CD4-positive, alpha-beta T cell treated with Interleukin-17A for 1 hour (primary cell): ENCODE measurements at places on chromosomes 2 and 18.

DNA sequence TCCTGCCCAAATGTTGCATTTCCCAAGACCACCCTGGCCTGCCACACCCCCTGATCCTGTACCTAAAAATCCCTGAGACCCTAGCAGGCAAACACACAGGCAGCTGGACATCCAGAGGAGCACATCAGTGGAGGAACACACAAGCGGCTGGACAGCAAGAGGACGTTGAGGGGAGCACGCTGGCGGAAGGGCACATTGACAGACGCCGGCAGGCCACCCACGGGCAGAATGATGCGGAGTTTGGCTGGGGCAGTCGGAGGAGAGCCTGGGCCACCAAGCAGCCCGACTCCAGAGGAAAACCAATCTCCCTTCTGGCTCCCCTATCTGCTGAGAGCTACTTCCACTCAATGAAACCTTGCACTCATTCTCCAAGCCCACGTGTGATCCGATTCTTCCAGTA lies 47.7 kb downstream of the EMX1 start:
- no peak for DNase-seq

- no peak for DNase-seq
Observed at GRCh38 chr2:230324503-230324902, 2.5 kb upstream of the SP140L start.

- DNase-seq = no peak
Observed at GRCh38 chr2:212539072-212539880, 674 bp upstream of the ERBB4 start.

- DNase-seq = no peak
Observed at GRCh38 chr2:205860885-205861284, 178.6 kb downstream of the NRP2 start.

DNA sequence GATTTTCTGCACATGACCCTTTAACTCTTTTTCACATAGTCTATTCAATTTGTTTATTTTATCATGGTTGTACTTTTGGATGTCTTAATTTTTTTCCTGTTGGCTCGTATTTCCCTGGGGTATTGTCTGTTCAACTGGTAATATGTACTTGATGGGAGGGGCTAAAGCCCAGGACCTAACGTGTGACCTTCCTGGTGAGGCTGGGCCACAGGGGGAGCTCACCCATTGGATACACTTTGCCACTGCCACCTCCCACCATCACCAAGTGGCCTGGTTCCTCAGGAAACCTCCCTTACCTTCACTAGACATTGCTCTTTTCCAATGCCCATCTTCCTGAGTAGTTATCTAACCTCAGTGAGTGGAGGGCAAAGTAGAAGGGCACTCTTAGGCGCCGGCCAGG lies 143.9 kb upstream of the LTBP1 start:
- no peak for DNase-seq

- no peak for DNase-seq
Observed at GRCh38 chr18:43001821-43002220, 113.7 kb downstream of the RIT2 start.
